ENCODE measurements at places on chromosomes 7 and 10. TPM values are rescaled to one million over a fixed set of nuclear protein-coding genes. Genes with fewer than 3 reads are reported as not detected.

DNA sequence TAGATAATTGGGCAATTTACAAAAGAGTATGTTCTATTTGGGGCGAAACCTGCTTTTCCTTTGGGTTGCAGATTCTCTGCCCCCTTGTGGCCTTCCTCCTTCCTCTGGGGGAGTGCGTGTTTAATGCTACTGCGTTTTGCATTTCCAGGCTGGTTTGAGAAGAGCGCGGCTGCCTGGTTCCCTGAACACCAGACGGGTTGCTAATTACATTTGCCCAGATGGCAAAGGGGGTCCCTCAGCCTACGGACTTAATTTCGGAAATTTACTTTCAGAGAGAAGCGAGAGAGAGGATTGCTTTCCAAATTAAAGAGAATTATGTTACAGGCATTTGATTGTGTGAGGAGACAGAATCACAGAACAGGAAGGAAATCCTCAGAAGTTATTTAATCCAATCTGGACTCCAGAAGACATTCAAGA is 91.9 kb upstream of the JAZF1 start:
- peak; percentile 48 for DNase-seq

Gene NPY4R2
- total RNA-seq = not detected

DNA sequence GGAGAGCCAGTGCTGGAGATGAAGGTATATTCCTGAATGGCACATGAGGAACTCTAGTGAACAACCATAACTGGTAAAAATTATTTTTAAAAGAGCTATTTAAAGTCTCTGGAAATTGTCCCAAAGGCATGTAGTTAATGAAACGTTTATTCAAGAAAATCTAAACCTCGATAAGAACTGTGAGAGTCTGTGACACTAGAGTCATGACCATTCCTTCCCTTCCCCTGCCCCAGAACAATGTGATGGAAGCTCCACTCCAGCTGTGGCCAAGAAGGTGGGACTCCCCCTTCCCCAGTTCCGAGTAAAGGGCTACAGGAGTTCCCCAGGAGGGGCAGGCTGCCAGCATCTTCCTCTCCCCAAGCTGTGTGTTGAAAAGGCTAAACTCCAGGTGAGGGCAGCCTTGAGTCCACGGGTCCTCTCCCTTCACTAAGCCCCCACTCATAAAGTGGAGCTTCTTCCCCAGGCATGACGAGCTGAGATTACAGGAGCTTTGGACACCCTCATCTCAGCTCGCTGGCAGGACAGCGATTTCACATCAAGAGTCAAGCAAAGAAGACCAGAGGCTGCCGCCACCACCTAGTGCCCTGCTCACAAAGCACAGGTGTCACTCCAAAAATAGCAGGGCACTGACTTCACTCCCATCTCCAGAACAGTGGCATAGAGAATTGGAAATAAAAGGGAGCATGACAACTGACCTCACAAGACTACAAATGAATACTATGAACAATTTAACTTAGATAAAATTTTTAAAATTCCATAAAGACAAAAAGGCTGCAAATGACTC is 68.5 kb downstream of the NHLRC2 start:
- no peak for DNase-seq

Gene MINDY3
- 25.3 TPM for total RNA-seq

DNA sequence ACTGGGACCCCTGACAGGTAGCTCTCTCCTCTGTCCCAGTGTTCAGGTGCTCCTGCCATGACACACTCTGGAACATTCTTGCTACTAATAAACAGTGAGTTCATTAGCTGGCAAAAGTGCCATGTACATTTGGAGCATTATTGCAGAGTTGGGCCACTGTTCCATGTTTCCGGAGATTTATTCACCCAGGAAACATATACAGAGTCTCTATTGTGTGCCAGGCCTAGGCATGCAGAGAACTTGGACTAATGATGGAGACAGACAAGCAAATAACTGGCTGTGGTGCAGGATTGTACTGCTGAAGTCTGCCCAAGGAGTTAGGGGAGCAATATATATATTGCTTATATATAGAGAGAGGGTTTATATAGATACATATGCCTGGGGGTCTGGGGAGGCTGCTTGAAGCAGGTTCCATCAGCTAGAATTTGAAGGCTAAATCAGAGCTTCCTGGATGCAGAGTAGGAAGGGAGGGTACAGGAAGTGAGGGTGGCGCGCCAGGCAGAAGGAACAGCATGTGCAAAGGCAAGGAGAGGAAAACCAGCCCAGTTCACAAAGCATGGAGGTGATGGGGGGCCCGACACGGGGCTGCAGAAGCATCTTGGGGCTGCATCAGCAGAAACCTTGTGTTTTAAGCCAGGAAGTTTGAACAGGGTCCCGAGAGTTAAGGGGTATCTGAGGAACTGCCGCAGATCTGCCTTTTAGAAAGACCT is 22.7 kb upstream of the EEPD1 start:
- no peak for DNase-seq

GRCh38 chr7:42628054-42628453 is 283.8 kb downstream of the C7orf25 start:
- no peak for DNase-seq

Gene ICA1
- total RNA-seq = 20.1 TPM

Gene AKR1C3
- total RNA-seq = 45.1 TPM

DNA sequence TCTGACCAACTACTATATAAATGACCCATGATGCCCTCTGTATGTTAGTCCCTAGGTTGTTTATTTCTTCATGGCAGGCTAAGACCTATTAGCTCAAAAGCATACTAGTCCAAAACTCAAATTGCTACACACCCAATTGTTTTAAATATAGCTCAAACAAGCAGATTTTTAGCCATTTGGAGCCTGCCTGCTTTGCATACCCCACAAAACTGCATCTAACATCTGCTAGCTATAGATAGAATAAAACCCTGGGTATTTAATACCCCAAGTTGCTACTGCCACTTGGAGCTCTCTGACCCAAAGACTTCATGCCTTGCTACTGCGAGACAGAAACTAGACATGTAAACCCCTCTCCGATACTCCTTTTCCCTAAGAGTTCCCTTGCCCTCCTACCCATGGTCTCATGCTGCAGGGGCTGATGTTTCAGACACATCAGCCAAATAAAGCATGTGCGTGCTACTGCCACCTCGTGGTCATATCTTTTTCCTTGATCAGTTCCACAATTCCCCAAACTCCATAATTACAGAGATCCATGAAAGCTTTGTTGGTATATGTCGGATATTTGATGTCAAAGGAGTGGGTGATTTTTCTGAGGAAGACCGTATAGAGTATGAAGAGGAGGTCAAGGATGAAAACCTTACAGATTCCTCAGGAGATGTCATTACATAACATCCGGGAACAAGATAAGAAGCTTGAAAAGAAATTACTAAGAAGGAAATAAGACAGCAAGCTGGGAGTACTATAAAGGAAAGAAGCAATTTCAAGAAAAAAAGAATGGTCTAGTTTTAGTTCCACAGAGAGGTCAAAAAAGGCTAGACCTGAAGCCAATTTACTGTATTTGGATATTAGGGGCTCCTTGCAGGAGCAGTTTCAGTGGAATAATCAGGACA is 386.6 kb downstream of the SH2D4B start:
- no peak for DNase-seq

- no peak for DNase-seq
Observed at GRCh38 chr10:71644307-71645180, 75.0 kb downstream of the C10orf105 start.

- no peak for DNase-seq
Observed at GRCh38 chr7:114141415-114141814, 222.6 kb upstream of the PPP1R3A start.

GRCh38 chr7:47601119-47601880 is 19.4 kb upstream of the TNS3 start:
- no peak for DNase-seq

Gene NOS3
- 26.4 TPM for total RNA-seq

Gene HYAL4
- not detected for total RNA-seq

DNA sequence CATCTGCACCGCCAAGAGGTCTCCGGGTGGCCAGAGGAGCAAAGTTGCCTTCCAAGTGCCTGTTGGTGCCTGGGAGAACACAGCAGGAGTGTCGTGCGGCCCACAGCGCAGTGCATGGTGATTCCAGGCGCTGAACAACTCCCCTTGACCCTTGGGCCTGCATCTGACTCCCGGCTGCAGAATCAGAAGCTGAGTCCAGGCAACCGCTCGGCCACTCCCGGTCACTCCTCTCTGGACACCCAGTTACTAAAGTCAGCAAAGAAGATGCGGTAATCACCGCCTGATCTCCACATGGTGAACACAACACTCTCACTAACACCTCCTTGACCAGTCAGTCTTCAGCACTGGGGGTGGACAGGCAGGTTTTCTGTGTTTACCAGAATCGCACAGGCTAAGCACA is 35.5 kb downstream of the SCD start:
- DNase-seq = no peak

DNA sequence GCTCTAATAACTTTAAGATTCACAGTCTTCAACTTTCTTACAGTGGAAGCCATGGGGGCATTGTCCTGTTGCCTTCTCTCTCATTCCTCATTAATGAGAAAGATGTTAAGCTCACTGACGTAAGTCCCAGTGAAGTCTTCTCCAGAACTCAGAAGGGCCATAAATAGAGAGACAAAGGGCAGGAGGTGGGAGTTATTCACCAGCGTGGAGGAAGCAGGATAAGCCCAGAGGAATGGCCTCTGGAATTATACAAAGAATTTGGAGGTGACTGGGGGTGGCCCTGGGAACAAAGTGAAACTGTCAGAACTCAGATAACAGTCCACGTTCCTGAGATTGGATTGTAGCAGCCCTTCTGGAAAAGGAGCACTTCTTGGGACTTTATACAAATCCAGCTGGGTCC is 52.4 kb downstream of the SORBS1 start:
- peak; percentile 11 for DNase-seq

DNA sequence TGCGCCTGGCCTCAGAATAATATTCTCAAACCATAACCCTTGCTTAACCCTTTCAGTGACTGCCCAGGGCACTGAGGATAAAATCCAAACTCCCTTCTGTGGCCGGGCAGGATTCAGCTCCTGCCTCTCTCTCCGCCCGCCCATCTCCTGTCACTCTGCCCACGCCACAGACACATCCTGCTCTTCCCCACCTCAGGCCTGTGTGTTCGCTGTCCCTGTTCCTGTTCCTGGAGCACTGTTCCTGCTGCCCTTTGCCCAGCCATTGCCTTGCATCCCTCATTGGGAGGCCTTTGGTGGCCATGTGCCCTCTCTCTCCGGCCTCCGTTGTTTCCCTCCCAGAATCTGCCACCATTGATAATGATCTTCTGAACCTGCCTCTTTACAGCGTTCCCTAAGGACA is 108.8 kb downstream of the SH3PXD2A start:
- no peak for DNase-seq

- DNase-seq = no peak
Observed at GRCh38 chr7:81158189-81158588, 239.3 kb upstream of the SEMA3C start.

GRCh38 chr7:123601530-123601929 is at the start of gene ASB15:
Gene ASB15 (plus strand): TSS chr7:123601821. CDS start chr7:123614503, 12,682 bp downstream.
- DNase-seq = no peak

Gene MARCHF5
- 11.4 TPM for total RNA-seq

DNA sequence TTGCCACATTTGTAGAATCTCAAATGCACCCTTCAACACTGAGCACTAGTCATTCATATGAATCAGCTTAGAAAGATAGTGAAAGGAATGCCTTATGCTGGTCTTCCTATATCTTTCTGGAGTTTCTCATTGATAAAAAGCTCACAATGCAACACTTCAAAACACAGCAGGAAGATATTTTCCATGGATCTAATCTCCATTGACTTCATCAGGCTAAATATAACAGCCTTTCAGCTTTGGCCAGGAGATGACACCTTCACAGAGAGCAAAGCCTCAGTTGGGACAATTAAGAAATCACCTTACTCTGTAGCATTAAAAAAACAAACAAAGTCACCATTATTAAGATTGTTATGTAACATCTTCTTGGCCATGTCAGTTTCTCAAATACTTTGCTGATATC is 6.7 kb downstream of the NRP1 start:
- no peak for DNase-seq

Gene SLC35B4
- 9.0 TPM for total RNA-seq

- no peak for DNase-seq
Observed at GRCh38 chr10:6755781-6756460, 175.8 kb upstream of the PRKCQ start.

Gene MYOZ1
- total RNA-seq = 2.2 TPM

All from tibial nerve (tissue), 4 donors.